CD14-positive monocyte (primary cell): ENCODE measurements at places on chromosomes 1 and 21. TPM values are rescaled to one million over a fixed set of nuclear protein-coding genes. Genes with fewer than 3 reads are reported as not detected.

DNA sequence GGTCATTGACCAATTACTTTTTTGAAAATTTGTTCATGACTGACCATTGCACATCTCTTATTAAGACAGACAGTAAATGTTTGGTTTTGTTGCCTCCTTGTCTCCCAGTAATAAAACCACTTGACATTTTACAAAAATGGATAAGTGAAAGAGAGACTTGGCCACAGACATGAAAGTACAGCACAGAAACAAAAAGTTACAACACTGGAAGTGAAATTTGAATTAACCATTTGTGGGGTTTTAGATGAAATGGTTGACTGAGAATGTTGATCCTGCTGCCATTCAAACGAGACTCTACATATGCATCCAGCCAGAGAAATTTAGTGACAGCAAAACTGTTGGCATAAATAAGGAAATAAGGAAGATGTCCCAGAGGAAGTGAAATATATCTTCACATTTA, 79.3 kb upstream of the B3GALT2 start:
- DNase-seq = no peak

DNA sequence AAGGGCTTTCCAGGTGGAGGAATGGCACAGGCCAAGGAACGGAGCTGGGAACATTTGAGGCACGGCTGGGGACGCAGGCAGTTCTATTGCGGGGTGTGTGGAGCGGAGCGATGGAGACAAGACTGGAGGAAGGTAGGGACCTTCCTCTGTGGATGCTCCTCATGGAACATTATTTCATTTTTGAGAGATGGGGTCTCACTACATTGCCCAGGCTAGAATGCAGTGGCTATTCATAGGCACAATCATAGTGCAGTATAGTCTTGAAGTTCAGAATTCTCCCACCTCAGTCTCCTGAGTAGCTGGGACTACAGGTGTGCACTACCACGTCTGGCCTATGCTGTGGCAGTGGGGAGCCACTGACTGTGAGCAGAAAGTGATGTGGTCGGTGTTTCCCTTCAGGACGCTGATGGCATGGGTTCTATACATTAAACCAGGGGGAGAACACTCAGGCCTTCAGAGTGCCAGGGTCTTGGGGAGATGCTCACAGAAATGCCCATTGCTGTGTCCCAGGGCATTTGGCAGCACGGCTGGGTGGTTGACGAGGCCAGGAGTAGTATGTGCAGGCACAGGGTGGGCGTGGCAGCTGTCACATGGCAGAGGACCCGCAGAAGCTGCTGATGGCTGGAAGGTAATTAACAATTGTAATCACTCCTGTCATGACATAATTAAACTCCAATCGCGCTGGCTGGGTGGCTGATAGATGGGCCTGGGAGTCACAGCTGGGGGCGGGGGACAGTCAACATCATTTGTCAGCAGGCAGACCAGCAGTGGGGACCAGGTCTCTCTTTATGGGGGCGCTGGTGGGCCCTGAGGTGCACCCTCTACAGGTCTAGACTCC, 40.8 kb upstream of the ACOT11 start:
- DNase-seq = no peak

- DNase-seq = no peak
Observed at GRCh38 chr1:208161656-208162375, 82.4 kb downstream of the PLXNA2 start.

DNA sequence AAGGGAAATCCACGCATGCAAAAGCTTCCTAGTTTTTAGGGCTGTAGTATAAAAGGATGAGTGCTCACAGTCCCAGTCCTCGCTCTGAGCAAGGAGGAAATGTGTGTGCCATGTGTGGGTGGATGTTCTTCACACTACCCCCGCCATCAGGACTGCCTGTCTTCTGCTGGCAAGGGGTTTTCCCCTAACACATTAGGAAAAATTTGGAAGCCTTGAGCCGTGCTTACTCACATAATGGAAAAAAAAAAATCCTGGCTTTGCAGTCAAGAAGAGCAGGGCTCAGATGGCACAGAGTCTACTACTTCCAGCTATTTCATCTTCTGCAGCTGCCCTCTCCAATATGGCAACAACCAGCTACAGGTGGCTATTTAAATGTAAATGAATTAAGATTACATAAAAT, 363.1 kb downstream of the PLPP3 start:
- DNase-seq = no peak

DNA sequence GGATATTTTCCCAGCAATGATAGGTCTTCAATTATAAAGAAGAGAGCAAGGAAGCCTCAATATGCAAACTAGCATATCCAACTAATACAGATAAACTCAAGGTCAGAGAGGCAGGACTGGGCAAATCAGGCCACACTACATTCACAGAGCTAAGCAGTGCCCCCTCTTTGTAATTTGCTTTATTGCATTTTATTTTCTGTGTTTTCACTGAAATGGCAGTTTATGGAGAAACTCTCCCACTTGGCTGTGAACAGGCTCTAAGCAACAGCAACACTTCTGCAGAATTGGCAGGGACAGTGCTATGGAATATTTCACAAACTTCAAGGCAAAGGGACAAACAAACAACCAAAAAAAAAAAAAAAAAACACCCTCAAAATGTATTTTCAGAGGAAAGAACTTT, 93.4 kb upstream of the SOD1 start:
- no peak for DNase-seq

DNA sequence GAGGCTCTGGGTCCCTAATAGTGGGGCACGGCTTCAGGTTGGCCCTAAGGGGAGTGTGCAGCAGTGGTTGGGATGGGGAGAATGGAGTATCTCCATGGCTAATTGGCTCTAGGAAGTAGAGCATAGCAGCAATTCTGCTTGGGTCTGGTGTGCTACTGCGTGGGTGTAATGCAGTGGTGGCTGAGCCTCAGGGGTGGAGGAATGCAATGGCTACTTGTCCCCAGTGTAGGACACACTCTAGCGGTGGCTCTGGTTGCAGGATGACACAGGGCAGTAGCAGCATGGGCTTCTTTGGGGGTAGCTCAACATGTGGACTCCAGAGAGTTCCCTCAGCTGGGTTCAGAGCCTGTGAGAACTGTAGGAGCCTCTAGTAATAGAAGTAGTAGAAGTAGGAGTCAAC, 91.2 kb upstream of the FAM78B start:
- no peak for DNase-seq

HPCAL4 gene
- 0.03 TPM for polyA plus RNA-seq

DNA sequence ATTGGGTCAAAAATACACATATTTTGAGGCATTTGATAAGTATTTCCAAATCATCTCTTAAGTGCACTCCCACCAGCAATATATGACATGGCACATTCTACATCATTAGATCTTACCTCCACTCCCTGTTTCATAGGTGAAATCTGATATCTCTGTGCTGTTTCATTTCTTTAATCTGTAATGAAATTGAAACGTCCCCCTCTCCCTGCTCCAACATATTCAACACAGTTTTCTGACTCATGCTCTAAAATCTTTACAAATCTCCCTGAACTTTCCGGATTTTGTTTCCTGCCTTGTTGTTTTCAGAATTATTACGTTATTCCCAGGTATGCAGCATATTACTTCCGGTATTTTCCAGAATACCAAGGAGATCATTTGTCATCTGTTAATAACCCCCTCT, 66.1 kb upstream of the AKT3 start:
- no peak for DNase-seq

- DNase-seq = peak; percentile 20
Observed at GRCh38 chr1:218339267-218339831, 5.8 kb upstream of the TGFB2 start.

GRCh38 chr1:248613742-248614141, 16.2 kb upstream of the OR2T10 start:
- DNase-seq = no peak

DNA sequence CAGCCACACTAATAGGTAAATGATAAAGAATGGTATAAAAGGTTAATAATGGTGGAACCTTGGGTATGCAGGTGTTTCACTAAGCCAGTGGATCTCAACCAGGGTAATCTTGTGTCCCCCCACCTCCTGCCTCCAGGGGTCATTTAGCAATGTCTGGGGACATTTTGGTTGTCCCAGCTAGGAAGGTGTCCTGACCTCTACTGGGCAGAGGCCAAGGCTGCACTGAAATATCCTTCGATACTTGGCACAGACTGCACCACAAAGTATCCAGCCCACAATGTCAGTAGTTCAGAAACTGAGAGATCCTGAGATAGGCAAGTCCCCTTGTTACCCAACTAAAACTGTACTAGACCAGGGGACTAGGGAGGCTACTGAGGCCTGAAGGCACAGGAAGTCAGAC, 113.6 kb upstream of the TIAM1 start:
- no peak for DNase-seq

OR2AK2 gene
- polyA plus RNA-seq = not detected

GRCh38 chr1:184770181-184770979, 15.7 kb upstream of the EDEM3 start:
- DNase-seq = no peak

HAO2 gene
- polyA plus RNA-seq = not detected

AVPR1B gene
- not detected in 2 replicates for polyA plus RNA-seq

DNA sequence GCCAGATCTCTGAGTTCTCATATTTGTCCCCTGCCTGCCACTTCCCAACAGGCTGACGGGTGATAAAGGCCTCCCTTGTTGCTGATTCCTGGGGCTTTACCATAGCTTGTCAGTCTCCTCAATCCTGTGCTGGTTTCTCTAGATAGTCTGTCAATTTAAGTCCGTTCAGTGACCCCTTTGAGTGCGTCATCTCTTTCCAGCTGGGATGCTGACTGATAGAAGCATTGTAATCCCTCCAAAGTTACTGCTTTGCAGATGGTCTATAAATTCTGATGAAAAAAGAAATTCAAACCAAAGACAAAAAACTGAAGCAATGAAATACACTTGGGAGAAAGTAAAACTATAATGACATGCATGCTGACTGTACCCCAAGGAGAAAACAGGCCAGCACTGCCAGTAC, 28.3 kb downstream of the RHOU start:
- no peak for DNase-seq

DNA sequence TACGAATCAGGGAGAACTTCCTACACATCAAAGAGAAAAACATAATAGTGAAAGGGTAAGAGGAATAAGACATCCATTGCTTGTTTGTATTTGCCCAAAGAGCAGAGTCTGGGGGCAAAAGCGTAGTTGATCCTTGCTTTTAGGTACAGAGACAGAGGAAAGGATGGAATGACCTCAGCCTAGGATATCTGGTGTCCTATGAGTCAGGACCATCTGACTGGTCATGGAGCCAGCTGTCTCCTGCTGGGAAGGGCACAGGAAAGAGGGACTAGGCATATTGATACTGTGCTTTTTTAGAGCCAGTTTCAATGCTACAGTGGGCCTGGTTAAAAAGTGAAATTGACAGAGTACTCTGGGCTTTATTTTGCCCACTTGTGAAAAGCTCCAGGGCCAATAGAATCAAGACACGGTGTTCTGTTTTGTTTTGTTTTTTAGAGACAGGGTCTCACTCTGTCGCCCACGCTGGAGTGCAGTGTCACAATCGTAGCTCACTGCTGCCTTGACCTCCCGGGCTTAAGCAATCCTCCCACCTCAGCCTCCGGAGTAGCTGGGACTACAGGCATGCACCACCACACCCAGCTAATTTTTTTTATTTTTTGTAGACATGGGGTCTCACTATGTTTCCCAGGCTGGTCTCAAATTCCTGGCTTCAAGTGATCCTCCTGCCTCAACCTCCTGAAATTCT, 3.2 kb downstream of the PLEKHO1 start:
- peak; percentile 48 for DNase-seq

DNA sequence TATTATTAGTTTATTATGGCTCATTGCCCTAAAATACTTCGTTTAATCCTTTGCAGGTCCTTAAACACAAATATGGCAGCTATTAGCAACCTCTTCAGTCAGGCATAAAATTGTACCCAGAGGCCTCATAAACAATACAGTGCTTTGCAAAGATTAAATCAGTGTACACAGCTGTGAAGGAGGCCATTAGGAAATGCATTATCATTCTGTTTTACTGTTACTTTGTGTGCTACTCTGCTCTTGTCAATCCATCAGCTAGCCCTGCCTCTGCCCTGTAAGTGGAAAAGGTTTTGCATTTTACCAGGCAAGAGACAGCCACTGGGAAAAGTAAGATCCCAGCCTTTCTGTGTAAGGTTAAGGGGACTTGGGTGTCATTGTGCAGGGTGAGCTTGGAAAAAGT, 415.7 kb upstream of the DAB1 start:
- no peak for DNase-seq

NR0B2 gene
- polyA plus RNA-seq = not detected

DNA sequence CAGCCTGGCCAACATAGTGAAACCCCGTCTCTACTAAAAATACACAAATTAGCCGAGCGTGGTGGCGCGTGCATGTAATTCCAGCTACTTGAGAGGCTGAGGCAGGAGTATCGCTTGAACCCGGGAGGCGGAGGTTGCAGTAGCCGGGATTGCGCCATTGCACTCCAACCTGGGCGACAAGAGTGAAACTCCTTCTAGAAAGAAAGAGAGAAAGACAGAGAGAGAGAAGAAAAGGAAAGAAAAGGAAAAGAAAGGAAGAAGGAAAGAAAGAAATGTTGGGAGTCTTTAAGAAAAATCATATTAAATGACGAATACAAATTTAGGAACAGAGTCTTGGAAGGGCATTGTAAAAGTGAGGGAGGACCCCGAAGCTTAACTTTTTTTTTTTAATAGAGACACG, 1.8 kb upstream of the HNRNPR start:
- DNase-seq = no peak
